T1000 (cell line): ENCODE measurements at places on chromosomes 5 and 9.

- DNase-seq, result no peak
These were observed 79.4 kb upstream of the ADRB2 start for GRCh38 chr5:148746826-148747535.

GRCh38 chr5:17079562-17079961 is 137.9 kb upstream of the BASP1 start:
- no peak for DNase-seq

GRCh38 chr9:5442400-5443011 is 4.8 kb upstream of the PLGRKT start:
- peak; percentile 5 for DNase-seq

- DNase-seq, result peak; percentile 13
These were observed 557 bp downstream of the GNG10 start for GRCh38 chr9:111661802-111662521.

- DNase-seq, result no peak
These were observed 289.0 kb upstream of the EFNA5 start for GRCh38 chr5:107959573-107960279.

- no peak for DNase-seq
These were observed 3.7 kb downstream of the C5orf46 start for GRCh38 chr5:147902609-147903115.

DNA sequence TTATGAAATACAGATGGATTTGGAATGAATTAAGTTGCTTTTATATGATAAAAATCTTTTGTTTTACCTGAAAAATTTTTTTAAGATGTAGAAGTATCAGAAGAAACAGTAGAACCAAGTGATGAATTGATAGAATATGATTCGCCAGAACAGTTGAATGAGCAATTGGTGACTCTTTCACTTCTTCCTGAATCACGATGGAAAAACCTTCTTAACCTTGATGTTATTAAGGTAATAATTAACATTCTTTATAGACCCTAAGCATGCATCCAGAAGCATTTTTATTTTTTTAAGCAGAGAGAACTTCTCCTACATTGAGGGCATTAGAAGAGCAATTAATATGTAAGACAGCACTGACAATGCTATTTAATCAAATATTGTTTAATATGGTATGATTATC is 28.8 kb downstream of the WDR36 start:
- no peak for DNase-seq

DNA sequence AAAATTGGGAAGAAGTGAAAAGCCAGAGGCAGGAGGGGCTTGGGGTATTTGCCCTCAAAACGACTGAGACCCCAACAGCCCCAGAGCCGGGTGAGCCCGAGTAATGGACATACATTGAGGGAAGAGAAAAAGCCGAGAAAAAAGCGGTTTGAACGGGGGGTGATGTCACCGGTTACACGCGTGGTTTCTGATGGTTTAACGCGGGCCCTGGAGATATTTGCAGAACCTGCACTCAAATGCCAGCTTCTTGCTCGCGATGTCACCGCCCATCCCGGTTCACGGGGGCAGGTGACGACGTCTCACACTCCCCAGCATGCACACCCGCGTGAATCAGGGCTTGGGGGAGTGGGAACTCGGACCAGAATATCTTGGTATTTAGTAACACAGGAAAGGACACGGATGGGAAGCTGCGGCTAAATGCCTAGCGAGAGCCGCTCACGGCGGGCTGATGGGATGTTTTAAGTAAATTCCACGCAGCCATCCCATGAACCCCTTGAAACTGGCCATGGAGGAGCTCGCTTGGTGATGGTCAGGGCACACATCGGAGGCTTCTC is 102.0 kb upstream of the RAPGEF1 start:
- no peak for DNase-seq

DNA sequence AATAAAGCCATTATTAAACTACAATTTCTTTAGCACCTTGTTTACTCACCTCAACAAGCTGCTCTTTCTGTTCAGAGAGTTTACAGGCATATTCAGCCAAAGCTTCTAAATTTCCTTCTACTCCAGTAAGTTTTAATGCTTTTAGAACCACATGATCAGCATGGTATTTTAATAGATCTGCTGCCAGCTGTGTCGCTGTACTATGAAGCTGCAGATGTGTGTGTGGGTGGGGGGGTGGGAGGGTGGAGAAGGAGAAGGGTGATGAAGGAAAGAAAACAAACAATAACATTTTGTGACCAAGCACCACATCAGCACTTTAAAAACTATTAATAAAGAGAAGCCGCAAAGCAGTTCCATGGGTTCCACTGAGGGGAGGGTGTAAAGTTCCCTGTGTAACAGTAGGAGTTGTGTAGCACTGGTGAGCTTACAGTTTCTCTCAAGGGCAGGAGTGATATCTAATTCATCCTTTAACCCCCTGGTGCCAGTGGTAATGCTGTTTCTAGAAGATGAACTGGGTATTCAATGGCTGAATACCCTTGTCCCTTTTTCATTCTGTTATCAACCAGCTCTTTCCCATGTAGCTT is 38.5 kb downstream of the ABITRAM start:
- DNase-seq, result no peak
